Activated CD4-positive, alpha-beta T cell treated with anti-CD3 and anti-CD28 coated beads, Interleukin-2, amount 10 ng/mL, durations not matched to agents 24 days and 14 days (primary cell): ENCODE measurements at places on chromosomes 2 and 18. TPM values are rescaled to one million over a fixed set of nuclear protein-coding genes. Genes with fewer than 3 reads are reported as not detected.

The WNT10A gene
- total RNA-seq, result 0.12 and 0.28 TPM in 2 replicates

The INPP5D gene
- total RNA-seq, result 43.6 and 45.8 TPM in 2 replicates

The GRP gene
- total RNA-seq, result not detected in 2 replicates

The KLHL29 gene
- 3.7 and 3.8 TPM in 2 replicates for total RNA-seq

The TBR1 gene
- 0.16 TPM in 1 of 2 replicates, not detected in the other for total RNA-seq

The RAX gene
- not detected in 2 replicates for total RNA-seq

The ERBB4 gene
- not detected in 2 replicates for total RNA-seq

The CREG2 gene
- not detected in 2 replicates for total RNA-seq

The RUFY4 gene
- 0.52 and 1.8 TPM in 2 replicates for total RNA-seq

The OXER1 gene
- 0.19 and 0.43 TPM in 2 replicates for total RNA-seq

The DYSF gene
- total RNA-seq, result 0.36 TPM in 1 of 2 replicates, not detected in the other

The FRZB gene
- not detected in 2 replicates for total RNA-seq
